MCF 10A (cell line): ENCODE measurements at places on chromosomes 4 and X. TPM values are rescaled to one million over a fixed set of nuclear protein-coding genes. Genes with fewer than 3 reads are reported as not detected.

Gene MAML3
- total RNA-seq = 0.89 and 1.7 TPM in 2 replicates

Gene BEX1
- not detected in 2 replicates for total RNA-seq

Gene SYNPO2
- 0.42 and 0.61 TPM in 2 replicates for total RNA-seq

Gene MAGIX
- 0.52 and 0.84 TPM in 2 replicates for total RNA-seq

Gene WWC2
- 38.6 and 42.4 TPM in 2 replicates for total RNA-seq

Gene IGSF1
- not detected in 2 replicates for total RNA-seq

Gene COX18
- total RNA-seq = 19.1 and 19.7 TPM in 2 replicates

Gene NPFFR2
- total RNA-seq = not detected in 2 replicates

Gene ZNF711
- 1.7 and 1.8 TPM in 2 replicates for total RNA-seq

Gene TNIP3
- total RNA-seq = 2.0 and 2.1 TPM in 2 replicates

Gene PDZD11
- total RNA-seq = 51.9 and 57.2 TPM in 2 replicates

Gene CENPVL3
- total RNA-seq = not detected in 2 replicates

Gene AP1S2
- total RNA-seq = 8.4 and 9.4 TPM in 2 replicates

Gene LRAT
- 3.5 and 5.8 TPM in 2 replicates for total RNA-seq

Gene RNF150
- total RNA-seq = 0.32 and 0.44 TPM in 2 replicates

Gene P2RY4
- total RNA-seq = 0.20 TPM in 1 of 2 replicates, not detected in the other

Gene SRPX2
- 4.7 and 5.3 TPM in 2 replicates for total RNA-seq

Gene PLP1
- not detected in 2 replicates for total RNA-seq

Gene SGMS2
- 77.8 and 85.3 TPM in 2 replicates for total RNA-seq

Gene MAGEA2B
- not detected in 2 replicates for total RNA-seq
